ENCODE measurements at places on chromosomes 16 and 17. TPM values are rescaled to one million over a fixed set of nuclear protein-coding genes. Genes with fewer than 3 reads are reported as not detected.

APOBR gene
- not detected for total RNA-seq

CCL14 gene
- not detected for total RNA-seq

KCNJ2 gene
- 2.3 TPM for total RNA-seq

CMTM1 gene
- 1.6 TPM for total RNA-seq

XAF1 gene
- 33.4 TPM for total RNA-seq

GP1BA gene
- total RNA-seq: not detected

CRHR1 gene
- not detected for total RNA-seq

CCDC40 gene
- total RNA-seq: 2.7 TPM

KCNJ18 gene
- not detected for total RNA-seq

TMEM204 gene
- total RNA-seq: 11.9 TPM

NUDT16L1 gene
- 15.3 TPM for total RNA-seq

LDAF1 gene
- total RNA-seq: 63.3 TPM

HOXB6 gene
- total RNA-seq: not detected

LGALS9B gene
- not detected for total RNA-seq

KRTAP2-3 gene
- total RNA-seq: 0.26 TPM

SLX1B gene
- total RNA-seq: 11.6 TPM

ABR gene
- total RNA-seq: 76.3 TPM

C1QBP gene
- 147 TPM for total RNA-seq

CLEC18A gene
- total RNA-seq: 0.86 TPM

CD300E gene
- total RNA-seq: under 0.01 TPM

TM4SF5 gene
- total RNA-seq: not detected

PRRT2 gene
- total RNA-seq: 2.4 TPM

TTYH2 gene
- 1.3 TPM for total RNA-seq

SLC43A2 gene
- total RNA-seq: 23.2 TPM

SYCE1L gene
- not detected for total RNA-seq

Data from articular chondrocyte of knee joint (primary cell).